GM13977 (cell line): ENCODE measurements at places on chromosomes 4 and X.

DNA sequence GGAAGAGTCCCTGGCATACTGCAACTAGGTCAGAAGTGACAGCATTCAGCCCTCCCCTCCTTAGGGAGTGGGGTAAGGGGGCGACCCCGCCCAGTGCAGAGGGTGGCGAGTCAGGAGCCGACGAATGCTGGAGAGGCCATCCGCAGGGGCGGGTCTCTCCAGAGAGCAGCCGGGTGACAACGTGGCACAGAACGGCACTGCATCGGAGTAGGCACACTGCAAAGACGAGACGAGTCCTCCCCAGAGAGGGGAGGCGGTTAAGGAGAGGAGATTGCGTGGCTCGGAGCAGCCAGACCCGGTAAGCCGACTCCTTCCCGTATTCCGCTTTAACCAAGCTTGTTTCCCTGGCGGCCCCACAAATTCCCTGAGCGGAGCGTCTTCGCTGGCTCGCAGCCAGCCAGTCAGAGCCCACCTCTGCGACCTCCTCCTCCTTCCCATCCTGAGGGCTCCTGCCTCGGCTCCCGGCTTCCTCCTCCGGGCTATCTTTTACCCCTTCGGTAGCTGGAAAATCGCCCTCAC lies 54.9 kb downstream of the LINC00632 start:
- no peak for DNase-seq

- no peak for DNase-seq
Measured at GRCh38 chr4:61443813-61444510, 243.8 kb downstream of the ADGRL3 start.

DNA sequence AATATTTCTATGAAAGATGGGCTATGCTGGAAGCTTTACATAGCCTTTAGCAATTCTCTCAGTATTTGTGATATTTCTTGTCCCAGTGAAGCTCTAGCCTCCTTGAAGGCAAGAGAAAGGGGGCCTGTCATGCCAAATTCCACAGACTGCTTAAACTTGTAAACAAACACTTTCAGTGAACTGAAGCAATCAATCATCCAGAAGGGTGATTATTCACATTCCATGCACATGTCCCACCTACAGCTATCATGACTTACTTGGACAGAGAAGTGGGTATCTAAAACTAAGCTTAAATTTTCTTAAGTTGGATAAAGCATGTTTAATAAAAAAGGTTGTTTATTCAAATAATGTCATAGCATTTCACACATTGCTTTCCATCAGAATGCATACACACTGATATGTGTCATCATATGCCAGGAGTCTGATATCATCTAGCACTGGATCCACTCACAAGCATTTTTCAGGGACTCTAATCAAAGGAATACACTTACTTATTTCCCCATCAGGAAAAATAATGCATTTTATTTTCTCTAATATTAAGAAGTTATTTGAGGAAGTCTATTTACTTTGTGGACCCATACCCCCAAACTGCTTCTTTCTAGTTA lies 1.2 kb upstream of the FSTL5 start:
- no peak for DNase-seq

DNA sequence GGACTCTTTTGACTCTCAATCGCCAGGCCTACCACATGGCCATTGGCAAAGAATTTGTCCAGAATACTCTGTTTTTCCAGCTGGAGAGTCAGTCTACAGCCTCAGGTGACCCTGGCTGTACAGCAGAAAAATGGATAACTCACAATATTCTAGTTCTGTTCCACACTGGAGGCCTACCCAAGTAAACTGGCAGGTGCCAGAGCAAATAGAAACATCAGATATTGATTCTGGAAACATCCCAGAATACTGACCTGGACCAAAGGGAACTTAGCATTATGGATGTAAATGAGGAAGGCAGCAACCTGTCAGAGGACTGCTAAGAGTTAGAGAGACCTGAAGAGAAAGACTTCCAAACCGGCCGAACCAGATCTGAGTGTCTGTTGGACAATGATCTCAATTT lies 147.9 kb upstream of the SMAD1 start:
- no peak for DNase-seq

DNA sequence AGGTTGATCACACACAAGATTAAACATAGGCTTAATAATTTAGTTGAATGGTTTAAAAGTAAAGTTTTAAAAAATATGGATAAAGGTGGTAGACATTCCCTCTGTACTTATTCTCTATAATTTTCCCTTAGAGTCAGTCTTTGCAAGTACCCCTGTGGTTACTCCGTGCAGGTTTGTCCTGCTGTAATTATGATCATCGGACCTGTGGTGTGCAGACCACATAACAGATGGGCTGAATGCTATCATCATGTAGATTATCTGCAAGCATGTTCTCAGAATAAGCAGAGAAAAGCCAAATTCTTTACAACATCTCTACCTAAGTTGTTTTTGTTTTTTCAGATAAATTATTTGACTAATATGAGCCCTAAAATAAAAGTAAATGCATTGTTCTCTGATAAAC lies 146.8 kb downstream of the FSTL5 start:
- DNase-seq, result no peak

- no peak for DNase-seq
Measured at GRCh38 chr4:8047837-8048678, 108.4 kb upstream of the AFAP1 start.

DNA sequence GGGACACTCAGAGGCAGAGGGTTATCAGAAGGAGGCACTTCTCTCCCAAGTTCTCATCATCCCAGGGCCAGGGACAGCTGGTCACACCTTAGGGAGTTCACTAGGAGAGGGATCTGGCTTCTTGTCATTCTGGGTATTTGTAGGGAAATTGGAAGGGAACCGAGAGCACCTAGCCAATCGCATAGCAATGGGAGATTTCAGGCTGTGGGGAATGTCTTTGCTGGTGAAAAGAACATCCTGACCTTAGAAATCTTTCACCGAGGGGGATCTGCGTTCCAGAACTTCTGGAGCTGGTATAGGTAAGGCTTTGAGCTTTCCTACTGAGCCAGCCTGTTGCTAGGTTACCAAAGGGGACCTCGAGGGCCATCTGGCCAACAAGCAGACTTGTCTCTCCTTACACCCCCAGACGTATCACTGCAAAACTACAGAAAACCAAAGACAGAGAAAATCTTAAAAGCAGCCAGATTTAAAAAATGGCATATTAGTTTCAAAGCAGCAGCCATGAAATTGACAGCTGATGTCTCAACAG lies 6.8 kb downstream of the HTT-AS start:
- DNase-seq, result no peak

DNA sequence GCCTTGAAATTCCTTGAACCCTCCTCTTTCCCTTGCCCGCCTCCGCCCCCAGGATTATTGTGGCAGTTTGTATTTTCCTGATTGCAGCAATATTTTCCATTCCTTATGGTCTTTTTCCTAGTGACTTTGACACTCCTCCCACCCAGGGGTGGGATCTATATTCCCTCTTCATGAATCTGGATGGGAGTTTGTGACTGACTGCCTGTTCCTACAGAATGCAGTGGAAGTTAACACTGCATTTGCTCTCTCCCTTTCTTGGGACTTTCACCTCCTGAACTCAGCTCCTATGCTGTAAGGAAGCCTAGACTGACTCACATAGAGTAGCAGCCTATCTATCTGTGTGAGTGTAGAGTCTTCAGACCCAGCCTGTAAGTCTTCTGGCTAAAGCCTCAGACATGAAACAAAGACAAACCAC lies 2.2 kb downstream of the FUNDC2 start:
- DNase-seq, result no peak

DNA sequence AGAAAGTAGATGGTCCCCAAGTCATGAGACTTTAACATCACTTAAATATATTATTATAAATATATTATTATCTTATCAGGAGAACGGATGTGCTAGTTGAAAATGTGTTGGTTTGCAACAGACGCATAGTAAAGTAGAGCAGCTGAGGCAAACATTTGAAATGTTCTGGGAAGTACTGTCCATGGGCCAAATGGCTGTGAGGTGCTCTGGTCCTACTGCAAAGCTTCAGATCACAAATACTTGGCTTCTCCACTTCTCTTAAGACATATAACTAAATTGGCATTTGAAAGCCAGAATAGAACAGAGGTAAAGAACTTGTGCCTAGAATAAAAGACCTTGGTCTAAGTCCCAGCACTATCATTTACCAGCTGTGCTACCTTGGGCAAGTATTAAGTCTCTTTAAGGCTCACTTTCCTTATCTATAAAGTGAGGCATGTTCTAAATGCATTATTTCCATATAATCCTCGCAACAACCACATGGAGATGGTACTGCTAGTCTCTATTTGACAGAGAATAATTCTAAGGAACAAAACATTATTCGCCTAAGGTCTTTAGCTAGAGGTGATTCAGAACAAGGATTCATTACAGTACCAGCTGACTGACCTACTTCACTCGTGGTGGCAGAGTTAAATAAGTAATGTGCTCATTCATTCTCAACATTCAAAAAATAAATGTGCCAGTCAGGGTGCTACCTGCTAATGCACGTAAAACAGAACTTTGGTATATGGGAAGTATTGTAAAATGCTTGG lies 297.1 kb downstream of the PPP3CA start:
- no peak for DNase-seq

DNA sequence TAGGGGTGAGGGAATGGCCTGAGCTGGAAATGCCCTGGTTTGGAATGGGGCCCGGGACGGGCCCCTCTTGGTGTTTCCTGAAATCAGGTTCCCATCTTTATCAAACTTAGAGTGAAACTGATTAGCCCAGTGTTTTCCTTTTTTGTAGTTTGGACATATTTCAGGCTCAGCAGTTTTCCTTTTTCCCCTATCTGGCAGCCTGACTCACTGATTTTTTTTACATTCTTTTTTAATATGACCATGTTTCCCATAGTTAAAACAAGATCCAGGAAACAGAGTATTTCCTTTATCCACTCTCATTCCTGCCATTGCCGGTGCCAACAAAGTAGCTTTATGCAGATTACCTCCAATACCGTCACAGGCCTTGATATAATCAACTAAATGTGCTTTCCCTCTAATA lies 20.5 kb upstream of the C4orf17 start:
- no peak for DNase-seq
